ENCODE measurements at places on chromosomes 3 and 15.
A peak's percentile ranks its signal among the peaks of the same experiment; 100 is the strongest.

- no peak for DNase-seq
These were observed 81.6 kb downstream of the PLXNA1 start for GRCh38 chr3:127064391-127065137.

DNA sequence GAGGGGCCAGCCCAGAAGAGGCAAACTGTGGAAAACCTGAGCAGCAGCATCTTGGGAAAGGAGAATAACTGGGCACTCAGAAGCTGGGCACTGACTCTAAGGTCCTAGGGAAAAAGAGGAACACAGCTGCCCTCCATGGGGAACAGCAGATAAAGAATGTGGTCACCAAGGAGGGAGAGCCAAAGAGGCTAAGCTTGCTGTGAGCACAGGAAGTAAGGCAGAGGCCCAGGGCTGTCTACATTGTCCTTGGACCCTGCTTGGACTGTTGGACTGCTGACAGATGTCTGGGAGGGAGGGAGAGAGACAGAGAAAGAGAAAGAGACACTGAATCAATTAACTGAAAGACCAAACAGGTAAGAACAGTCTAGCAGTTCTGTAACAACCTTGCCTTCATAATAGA is 4.5 kb upstream of the MNS1 start:
- DNase-seq: no peak

DNA sequence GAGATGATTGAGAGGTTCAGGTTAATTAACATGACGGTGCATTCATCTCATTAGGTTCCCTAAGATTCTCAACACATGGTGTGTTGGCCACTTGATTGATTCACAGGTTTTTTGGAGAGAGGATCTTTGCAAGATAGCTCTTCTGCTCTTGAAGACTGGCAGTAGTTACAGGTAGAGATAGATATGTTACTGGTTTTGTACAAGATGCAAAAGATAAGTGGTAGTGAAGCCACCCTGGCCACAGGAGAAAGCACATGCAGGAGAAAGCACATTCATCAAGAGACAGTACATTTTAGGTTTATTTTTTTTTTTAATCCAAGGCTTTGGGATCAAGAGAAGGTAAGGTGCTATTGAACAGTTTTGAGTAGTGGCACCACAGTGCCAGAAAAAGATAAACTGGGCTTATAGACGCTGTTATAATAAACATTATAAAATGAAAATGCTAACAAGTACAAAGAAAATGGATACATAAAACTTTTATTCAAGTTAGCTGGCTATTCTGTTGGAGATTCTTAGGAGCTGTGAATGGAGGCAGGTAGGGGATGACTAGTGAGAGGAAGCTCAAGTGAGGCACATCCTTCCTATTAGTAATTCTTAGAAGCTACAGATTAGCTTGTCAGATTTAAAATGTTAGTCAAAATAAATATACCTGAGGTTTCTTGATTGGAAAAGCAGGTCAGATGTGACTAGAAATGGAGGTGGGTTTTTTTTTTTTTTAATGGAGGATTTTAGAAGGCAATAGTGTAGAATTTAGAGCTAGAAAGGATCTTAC is 10.8 kb downstream of the SELENOT start:
- DNase-seq: no peak

DNA sequence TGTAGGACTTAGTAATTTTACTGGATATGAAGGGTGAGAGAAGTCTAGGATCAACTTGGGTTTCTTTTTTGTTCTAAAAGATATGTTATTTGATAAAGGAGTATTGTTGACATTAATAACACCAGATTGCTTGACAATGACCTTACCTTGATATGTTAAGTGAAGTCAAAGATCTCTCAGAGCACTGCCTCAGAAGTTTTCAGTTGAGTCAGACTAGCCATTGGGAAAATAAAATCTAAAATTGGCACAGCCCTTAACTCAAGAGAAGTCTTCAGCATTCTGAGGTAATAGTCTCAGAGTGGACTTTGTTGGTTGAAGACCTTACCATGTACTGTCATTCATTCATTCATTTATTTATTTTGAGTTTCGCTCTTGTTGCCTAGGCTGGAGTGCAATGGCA is 22.4 kb upstream of the ZNF609 start:
- DNase-seq: no peak

GRCh38 chr3:161474741-161475140 is 21.9 kb upstream of the OTOL1 start:
- DNase-seq: no peak

- no peak for DNase-seq
These were observed 95.6 kb upstream of the BCL6 start for GRCh38 chr3:187840856-187841255.

DNA sequence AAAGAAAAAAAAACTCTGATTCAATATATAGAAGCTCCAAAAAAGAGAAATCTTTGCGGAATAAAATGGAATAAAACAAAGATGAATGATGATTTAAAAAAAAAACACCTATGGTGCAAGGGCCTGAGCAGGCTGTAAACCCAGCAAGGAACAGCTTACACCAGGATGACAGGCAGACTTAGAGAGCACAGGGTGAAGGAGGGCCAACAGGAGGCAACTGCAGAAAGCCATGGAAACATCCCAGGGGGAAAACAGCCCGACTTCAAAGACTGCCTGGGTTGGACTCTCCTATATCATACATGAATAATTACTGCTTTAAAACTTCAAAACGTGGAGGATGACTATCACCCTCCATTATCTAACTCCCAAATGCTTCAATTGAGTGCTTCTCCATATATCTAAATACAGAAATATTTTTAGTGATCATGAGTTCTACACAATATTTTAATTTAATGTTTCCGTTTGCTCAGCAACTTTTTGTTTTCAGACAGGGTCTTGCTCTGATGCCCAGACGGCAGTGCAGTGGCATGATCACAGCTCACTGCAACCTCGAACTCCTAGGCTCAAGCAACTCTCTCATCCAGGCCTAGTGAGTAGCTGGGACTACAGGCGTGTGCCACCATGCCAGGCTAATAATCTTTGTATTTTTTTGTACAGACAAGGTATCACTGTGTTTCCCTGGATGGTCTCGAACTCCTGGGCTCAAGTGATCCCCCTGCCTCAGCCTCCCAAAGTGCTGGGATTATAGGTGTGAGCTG is 456.2 kb downstream of the TBL1XR1 start:
- no peak for DNase-seq

- peak; percentile 21 for DNase-seq
These were observed 3.0 kb downstream of the BBX start for GRCh38 chr3:107525644-107526305.

- DNase-seq: peak; percentile 48
These were observed 10.6 kb upstream of the LEO1 start for GRCh38 chr15:51982013-51982769.

DNA sequence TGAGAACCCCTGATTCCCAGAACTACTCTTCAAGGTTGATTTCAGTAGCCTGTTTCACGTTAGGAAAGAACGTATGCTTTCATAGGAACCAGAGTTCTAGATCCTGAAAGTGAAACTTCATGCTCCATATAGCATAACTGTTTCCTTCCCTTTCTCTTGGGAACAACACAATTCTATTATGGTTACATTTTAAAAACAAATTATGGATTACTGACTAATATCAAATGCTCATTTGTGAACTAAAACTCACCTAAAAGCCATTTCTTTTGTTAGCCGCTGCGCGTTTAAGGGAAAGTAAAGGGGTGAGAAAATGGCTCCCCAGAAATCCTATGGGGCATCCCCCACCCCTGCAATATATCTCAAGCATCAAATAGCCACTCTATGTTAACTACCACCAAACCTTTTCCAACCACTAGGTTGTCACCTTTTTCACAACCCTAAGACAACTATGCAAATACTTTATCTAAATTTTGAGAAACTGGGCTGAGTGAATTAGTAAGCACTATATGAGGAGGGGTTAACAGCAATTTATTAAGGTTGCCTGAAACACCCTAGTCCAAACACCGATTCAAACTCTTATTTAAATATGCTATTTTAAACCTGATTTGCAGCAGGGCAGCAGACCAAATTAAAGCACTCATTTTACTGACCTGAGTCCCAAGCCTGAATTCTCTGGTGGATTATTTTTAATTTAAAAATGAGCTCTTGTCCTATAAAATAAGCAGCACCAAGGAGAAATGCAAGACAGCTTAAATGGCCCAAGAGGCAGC is 2.4 kb downstream of the SIAH2 start:
- peak; percentile 80 for DNase-seq

DNA sequence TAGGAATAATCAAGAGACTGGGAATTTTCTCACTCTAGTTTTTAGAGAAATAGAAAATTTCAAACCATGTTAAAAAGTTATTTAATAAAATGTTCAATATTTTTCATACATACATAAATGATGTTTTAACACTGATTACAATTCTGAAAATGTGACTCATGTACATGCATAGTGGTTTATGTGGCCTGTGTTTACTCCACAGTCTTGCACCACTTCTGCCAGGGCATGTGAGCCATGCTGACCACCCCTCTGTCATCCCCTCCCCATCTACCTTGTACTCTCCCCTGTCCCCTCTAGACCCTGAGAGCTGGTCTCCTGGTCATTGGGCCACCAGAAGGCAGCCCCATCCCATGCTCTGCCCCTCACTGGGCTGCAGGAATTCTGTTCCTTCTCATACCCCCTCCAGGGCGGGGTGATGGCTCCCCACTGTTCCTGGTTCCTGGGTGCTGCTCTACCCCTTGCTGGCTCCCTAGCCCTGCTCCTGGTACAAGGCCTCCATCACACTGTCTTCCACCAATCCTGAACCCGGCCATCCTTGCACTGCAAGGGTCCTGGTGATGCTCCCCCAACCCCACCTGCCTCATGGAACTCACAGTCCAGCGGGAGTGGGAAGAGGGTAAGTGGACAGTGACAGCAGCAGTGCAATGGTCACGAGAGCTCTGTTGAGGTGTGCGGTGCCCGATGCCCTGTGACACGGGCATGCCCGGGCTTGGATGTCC is 24.2 kb upstream of the SLC41A3 start:
- DNase-seq: no peak

- no peak for DNase-seq
These were observed 14.7 kb downstream of the THBS1 start for GRCh38 chr15:39595338-39596221.

- no peak for DNase-seq
These were observed 72.5 kb downstream of the OPA1 start for GRCh38 chr3:193665370-193665989.

GRCh38 chr15:28033443-28033842 is 65.7 kb downstream of the OCA2 start:
- no peak for DNase-seq

GRCh38 chr3:41742121-41742520 is 219.8 kb downstream of the ULK4 start:
- no peak for DNase-seq

DNA sequence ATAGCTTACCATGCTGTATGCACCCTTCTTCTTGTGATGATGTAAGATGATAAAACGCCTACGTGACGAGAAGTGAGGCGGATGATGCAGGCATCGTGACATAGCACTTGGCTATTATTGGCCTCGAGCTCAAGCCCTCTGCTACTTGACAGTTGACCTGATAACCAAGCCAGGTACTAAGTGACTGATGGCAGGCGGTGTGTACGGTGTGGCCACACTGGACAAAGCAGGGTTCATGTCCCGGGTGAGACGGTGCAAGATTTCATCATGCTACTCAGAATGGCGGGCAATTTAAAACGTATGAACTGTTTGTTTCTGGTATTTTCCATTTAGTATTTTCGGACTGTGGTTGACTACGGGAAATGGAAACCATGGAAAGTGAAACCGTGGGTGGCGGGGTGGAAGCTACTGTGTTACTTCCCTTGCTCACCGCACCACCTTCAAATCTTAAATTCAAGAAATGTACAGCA is 57.7 kb downstream of the SLC12A8 start:
- peak; percentile 46 for DNase-seq

- DNase-seq: no peak
These were observed 23.1 kb upstream of the CORO2B start for GRCh38 chr15:68555679-68556037.

GRCh38 chr15:64029633-64030032 is 16.7 kb downstream of the DAPK2 start:
- DNase-seq: no peak

- no peak for DNase-seq
These were observed 874.0 kb downstream of the PLOD2 start for GRCh38 chr3:145286937-145287336.
